ENCODE measurements at places on chromosomes 7 and 10. TPM values are rescaled to one million over a fixed set of nuclear protein-coding genes. Genes with fewer than 3 reads are reported as not detected.
A peak's percentile ranks its signal among the peaks of the same experiment; 100 is the strongest.

DNA sequence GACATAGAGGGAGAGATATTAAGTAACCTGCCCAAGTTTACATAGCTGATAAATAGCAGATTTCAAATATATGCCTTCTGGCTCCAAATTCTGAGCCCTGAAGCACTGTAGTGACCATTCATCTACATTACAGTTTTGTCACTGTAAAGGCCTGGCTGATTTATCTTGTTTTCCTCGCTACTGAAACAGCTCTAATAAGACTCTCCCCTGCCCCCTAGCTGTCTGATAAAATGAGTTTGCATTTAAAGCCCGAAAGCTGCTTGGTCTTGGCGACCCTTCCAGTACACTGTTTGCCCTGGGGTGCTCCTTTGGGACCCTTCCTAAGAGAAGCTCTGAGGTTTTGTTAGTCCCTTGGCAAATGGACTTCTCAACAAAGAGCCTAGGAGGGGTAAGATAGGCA, 59.7 kb upstream of the RAB11FIP2 start:
- peak; percentile 21 for DNase-seq

GRCh38 chr7:151403764-151404163, 6.1 kb downstream of the WDR86 start:
- no peak for DNase-seq

GRCh38 chr7:50739744-50740435, 42.8 kb downstream of the GRB10 start:
- no peak for DNase-seq

MUC12 gene
- not detected for total RNA-seq

NOS3 gene
- 0.28 TPM for total RNA-seq

ABLIM1 gene
- total RNA-seq = 9.9 TPM

DNA sequence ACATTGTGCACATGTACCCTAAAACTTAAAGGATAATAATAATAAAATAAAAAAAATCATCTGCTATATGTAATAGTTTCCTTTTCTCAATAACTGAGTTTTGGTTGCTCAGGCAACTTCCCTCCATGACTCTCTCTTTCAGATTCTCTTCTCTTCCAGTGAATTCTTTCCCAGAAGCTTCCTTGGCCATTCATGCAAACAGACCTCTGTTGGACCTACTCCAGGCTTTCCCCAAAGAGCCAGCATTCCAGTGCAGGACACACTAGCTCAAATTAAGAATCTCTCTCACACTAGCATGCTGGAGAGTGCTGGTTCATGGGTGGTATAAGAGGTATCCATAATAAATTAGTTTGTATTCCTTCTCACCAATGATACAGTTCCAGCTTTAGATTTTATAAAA, 31.0 kb upstream of the ZEB1 start:
- no peak for DNase-seq

- no peak for DNase-seq
Measured at GRCh38 chr10:29977171-29977570, 82.2 kb downstream of the JCAD start.

FBXL13 gene
- total RNA-seq = 0.36 TPM

CBLL1 gene
- total RNA-seq = 15.6 TPM

- DNase-seq = no peak
Measured at GRCh38 chr7:139777133-139777891, 486 bp downstream of the HIPK2 start.

DNA sequence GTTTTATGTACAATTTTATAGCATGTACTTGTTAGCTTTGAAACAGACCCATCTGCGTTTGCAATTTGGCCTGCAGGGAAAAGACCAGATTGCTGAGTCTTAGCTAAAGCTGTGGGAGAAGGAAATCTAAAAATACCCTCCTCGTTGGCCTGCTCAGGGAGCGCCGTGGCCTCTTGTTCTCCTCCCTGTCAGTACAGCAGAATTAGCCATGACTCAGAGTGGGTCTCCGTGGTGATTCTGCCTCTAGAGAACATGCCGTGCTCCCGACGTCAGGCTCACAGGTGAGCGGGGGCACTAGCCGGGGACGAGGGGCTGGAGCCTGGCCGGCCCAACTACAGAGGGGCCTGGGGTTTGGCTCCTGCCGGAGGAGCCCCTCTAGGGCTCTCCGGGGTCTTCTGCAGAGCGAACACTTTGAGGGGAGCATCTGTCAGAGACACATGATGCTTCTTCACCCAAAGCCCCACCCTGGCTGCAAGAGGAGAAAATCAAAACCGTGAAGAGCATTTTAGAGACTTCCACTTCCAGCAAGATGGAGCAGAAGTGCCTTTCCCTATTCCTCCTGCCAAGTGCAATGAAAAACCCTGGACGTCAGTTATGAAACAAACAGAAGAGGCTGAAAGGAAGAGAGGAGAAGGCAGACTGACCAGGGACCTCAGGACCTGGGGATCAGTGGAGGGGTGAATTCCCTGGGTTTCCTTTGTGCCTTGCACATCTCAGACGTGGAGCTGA, 98.9 kb downstream of the LHPP start:
- DNase-seq = peak; percentile 62

FAM25A gene
- total RNA-seq = not detected

VPS37D gene
- 2.3 TPM for total RNA-seq

DNA sequence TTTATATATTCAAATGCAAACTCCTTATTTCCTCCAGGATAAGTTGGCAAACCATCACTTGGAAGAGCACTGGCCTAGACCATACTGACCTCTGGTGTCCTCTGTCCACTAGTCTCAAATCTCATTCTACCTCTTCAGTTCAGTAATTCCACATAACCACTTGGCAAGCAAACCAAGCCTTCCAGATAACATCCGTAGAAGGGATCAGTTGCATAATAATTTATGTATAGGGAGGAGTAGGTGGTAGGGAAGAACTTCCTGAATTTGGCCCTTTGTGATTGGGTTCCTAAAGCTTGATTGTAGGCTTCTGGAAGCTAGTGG, 55.0 kb downstream of the WAC start:
- peak; percentile 75 for DNase-seq

GRCh38 chr10:7738536-7739407, 35.7 kb downstream of the ITIH2 start:
- no peak for DNase-seq

GRCh38 chr7:10579561-10579960, 394.1 kb upstream of the PHF14 start:
- no peak for DNase-seq
